Activated T-helper 9 cell treated with anti-CD3 and anti-CD28 coated beads, Interleukin-2, amount 50 U/mL, for 16 hours (primary cell): ENCODE measurements at places on chromosomes 3 and 15.

- no peak for DNase-seq
Observed at GRCh38 chr15:59371458-59372351, 966 bp downstream of the MYO1E start.

GRCh38 chr3:43855674-43856299, 165.0 kb downstream of the ABHD5 start:
- DNase-seq = no peak

DNA sequence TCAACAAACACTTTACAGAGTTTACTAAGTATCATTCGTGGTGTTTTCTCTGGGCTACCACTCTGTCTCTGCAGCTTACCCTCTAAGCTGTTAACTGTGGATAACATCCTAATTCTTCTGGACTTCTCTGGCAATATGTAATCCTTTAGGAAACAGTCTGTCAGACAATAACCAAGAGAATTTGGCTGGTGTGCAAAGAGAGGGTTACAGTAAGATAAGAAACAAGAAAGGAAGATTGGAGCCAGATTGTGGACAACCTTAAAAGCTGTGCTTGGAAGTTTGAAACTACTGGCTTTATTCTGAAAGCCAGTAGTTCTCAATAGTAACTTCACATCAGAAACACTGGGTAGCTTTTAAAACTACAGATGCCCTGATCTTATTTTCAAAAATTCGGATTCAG, 778 bp downstream of the ARL6 start:
- DNase-seq = no peak

DNA sequence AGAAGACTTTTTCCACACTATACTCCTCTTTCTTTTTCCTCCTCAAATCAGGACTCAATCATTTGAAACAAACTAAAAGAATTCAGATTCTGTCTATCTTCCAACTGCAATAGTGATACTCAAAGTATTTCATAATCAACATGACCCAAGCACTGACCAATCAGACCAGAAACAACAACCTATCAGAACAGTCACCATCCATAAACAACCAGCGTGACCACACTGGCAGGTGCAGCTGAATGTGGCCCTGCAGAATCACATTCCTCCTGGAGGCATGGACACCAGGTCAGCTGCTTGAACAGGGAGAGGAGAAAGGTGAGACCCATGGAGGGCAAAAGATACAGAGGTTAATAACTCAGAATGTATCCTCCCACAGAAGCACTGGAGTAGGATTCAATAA, 13.3 kb downstream of the HRG start:
- DNase-seq = no peak

DNA sequence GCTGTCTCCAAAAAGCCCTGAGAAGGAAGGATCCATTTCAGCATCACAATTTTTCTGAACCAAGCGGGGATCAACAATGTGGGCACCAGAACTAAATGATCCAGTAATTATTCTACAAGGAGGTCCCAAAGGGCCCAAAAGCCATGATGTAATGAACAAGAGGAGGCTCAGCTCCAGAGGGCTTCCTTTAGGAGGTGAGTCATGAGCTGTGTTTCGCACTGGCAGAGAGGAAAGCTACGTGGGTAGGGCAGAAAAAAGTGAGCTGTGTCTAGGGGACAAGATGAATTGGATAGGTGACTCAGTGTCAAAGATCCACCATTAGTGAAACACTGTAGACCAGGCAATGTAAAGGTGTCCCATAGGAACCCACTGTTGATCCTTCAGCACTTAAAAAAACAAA, 113.4 kb downstream of the RORA start:
- no peak for DNase-seq

- no peak for DNase-seq
Observed at GRCh38 chr15:48494631-48495030, 150.9 kb downstream of the FBN1 start.

GRCh38 chr15:27645672-27646071, 453.4 kb downstream of the OCA2 start:
- DNase-seq = no peak

GRCh38 chr3:73729969-73730440, 105.3 kb upstream of the PDZRN3 start:
- DNase-seq = no peak

- DNase-seq = no peak
Observed at GRCh38 chr3:125480656-125481374, 39.2 kb downstream of the SNX4 start.

GRCh38 chr3:110946810-110947209, 124.8 kb upstream of the NECTIN3 start:
- DNase-seq = no peak

- no peak for DNase-seq
Observed at GRCh38 chr15:39491886-39492490, 88.9 kb upstream of the THBS1 start.

DNA sequence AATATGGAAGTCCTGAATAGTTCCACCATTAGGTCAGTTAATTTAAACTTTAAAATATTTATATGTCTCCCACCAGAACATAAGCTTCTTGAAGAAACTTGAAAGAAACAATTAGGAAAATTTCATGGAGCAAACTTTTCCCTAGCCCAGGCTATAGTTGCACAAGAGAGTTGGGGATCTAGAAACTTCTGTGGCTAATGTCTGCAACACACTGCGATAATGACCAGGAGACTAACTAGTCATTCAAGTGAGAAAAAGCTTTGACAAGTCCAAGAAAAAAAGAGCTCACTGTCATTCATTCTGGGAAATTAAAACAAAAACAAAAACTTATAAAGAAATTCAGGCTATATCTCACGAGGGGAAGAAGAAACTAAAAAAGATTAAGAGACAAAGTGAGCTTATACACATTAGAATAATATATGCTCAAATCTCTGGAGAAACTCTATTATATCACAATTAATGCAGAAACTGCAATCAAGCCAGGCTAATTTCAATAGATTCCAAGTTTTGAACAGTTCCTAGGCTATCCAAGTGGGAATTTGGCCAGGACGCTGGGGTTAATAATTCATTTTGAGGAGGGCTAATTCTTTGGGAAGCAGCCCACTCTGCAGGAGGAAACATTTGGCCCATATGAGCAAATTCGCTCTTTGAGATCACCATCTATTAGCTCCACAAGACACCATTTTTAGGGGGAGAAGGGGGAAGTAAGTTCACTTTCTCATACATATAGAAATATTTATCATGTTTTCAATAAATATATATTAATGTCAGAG, 134.6 kb downstream of the MEIS2 start:
- DNase-seq = no peak

- DNase-seq = no peak
Observed at GRCh38 chr3:78455712-78456433, 1311.9 kb downstream of the ROBO1 start.

DNA sequence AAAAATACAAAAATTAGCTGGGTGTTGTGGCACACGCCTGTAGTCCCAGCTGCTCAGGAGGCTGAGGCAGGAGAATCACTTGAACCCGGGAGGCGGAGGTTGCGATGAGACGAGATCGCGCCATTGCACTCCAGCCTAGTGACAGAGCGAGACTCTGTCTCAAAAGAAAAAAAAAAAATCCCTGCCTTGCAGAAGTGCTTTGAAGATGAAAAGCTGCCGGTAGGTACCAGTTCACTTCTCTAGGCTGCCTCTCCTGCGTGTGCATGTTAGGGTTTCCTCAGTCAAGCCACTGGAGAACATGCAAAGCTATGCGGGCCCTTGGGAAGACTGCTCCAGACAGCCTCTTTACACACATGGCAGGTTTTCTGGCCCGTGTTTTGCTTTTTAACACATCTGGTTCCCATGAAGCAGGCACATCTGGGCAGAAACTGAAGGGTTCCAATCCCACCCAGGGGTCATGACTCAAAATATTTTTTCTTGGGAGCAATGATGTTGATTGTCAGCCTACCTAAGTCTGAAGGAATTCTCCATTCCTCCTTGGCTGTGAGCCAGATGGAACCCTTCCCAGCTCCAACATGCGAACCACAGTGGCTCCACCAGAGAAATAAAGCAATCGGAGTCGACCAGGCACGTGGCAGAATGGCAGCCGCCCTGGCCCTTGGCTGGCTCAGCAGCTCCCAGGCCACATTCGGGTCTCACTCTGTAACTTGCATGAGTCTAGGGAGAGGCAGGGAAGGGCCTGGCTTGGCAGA, 29.6 kb downstream of the MGLL start:
- DNase-seq = no peak

DNA sequence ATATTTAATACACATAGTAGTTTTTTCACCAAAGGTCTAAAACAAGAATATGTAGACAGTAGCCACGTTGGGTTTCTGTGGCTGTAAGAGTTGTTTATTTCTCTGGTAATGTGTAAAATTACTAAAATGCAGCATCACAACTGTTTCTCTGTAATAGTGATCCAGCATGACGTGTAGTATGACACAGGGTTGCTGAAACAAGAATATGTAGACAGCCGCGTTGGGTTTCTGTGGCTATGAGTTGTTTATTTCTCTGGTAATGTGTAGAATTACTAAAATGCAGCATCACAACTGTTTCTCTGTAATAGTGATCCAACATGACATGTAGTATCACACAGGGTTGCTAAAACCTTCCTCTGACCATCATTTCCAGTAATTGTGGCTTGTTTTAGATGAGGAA, 153.6 kb upstream of the ZNF717 start:
- DNase-seq = no peak

DNA sequence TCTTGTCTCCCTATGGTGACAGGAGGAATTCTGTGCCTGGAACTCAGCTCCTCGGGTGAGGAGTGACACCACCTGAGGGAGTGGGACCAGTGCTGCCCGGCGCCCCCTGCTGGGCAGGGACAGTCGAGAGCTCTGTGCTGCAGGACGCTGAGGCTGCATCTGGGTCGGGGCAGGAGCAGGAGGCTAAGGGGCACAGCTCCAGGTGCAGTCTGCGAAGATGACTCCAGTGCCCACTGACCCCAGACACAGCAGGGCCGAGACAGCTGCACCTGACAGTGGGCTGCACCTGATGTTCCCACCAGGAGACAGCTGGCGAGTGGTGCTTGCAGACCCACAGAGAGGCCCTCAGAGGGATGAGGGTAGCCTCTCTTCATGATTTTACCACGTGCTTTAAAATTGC, 152.9 kb downstream of the ATP10A start:
- peak; percentile 14 for DNase-seq

GRCh38 chr3:134136604-134137003, 106.9 kb upstream of the SLCO2A1 start:
- no peak for DNase-seq

DNA sequence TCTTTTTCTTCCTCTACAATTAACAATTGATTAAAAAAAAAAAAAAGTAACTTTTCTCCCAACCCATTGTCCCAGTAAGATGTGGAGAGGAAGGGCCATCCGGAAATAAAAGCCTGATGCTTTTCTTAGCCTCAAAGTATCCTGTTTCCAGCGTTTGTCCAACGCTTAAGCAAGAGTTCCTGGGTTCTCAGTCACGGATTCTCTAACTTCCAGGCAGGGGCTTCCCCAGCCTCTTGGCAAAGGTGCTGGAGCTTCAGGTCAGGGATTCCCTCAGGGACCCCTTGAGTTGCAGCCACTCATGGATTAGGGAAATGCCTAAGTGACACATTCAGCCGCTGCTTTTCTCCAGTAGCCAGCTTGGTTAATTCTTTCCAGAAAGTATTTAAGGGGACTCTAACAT, 22.3 kb upstream of the C2CD4B start:
- DNase-seq = no peak

DNA sequence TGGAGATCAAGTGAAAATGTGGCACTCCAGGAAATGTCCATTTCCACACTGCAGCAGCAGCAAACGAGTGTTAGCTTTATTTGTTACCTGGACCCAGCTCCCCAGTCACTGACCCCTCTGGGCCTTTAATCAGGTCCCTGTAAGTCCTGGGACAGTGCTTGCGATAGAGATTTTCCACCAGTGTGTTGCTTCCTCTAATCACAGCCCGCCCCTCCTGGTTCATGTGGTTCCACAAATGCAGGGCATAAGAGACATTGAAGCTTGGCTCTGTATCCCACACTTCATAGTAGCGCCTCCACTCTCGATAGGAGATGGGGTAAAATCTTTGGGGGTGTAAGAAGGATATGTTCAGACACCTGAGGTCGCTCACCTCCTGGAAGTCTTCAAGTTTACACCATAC, 8.0 kb downstream of the A4GNT start:
- DNase-seq = no peak

DNA sequence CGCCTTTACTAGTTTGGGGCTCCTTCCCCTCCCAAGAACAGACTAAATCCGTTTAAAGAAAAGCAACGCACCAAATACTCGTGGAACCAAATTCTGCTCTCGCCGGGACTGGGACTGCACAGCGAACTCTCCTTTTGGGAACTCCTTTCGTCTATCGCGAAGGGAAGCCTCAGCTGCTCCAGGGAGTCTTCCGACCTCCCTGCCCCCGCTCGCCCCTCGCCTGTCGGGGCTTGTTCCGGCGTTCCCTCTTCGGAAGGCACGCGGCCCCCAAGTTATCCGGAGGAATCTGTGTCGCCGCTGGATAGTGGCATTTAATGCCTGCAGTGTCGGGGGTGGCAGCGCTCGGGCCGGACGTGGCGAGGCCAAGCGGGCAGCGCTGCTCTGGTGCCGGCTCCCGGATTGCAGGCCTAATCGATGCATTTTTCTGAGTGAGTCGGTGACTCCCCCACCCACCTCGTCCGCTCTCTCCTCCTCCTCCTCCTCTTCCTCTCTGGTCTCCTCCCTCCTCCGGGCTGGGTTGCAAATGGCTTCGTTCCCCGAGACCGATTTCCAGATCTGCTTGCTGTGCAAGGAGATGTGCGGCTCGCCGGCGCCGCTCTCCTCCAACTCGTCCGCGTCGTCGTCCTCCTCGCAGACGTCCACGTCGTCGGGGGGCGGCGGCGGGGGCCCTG, at the start of gene TRIM71:
Gene TRIM71, plus strand, starts transcription at position 440 of the 671 bp plus-strand sequence. Its CDS starts 84 bp downstream, at position 524.
- no peak for DNase-seq

- DNase-seq = no peak
Observed at GRCh38 chr3:150057227-150057626, 86.5 kb upstream of the PFN2 start.

DNA sequence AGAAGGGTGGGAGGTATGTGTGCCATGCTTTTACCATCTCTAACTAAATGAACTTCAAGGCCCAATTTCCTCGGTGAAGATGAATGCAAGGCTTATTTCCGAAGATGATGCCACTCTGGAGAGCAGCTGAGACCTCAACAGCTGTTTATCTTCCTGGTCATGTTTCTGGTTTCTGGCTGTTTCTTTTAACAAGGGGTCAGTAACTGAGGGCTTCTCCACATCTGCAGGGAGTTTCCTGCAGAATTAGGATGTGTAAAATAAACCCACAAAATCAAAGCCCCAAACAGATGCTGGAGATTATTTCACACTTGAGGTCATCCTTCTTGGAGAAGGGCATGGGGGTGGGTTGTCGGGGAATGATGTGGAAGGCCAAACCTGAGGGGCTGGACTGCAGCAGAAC, 220.3 kb downstream of the THSD4 start:
- DNase-seq = no peak

DNA sequence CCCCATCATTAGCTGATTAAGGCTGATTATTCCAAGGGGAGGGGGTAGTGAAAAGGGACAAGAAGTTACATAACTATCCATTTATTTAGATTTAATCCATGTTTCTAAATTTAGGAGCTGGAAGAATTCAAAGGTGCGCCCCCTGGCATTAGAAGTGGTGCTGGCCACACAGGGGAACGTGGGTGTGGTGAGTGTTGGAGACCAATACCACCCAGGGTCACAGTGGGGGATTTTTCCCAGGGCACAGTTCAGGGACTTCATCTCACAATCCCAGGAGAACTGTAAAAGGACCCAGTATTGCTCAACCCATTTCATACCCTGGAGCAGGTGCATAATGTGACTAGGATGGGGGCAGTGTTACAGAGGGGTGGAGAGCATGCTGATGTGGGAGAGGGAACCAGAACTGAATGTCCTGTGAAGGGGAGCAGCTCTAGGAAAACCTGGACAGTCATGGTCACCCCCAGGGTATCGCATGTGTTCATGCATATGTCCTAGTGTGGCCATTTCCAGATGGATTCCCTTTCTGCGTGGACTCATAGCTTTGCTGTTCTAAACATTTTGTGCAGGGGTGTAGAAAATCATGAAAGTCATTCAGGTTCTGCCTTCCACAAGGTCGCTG, 110.3 kb downstream of the LSM3 start:
- no peak for DNase-seq

- no peak for DNase-seq
Observed at GRCh38 chr3:50545781-50546180, 21.8 kb downstream of the C3orf18 start.
